ENCODE measurements at places on chromosomes 2 and 18.

GRCh38 chr2:156191527-156191926 is 141.0 kb downstream of the NR4A2 start:
- DNase-seq, result no peak

- no peak for DNase-seq
These were observed 1.0 kb upstream of the CUL3 start for GRCh38 chr2:224586127-224586695.

DNA sequence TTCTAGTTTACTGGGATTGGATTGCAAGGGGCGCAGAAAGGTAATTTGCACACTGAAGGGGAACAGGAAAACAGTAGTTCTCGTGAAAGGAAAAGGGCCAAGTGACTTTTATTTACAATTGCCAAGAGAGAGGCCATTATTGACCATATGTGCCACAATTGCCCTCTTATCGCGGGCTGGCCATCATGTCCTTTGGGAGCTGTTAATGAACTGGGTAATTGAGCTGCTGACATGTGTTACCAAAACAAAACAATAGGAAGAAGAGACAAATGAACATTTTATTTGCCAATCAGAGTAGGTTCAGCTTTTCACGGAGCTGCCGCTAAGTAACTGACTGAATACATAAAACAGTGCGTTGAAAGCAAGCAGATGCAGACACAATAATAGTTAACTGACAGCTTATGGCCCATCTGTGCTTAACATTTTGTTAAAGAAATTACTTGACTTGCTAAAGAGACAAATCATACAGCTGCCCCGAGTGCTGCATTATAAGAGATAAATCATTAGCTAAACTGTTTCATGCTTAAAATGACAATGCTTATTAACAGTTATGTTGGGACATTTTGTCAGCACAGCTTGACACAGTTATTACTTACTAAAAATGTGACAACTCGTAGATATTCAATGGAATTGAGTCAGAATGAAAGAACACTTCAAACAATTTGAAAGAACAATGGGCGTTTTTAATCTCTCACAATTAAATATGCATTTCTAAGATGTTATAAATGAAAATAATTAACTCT is 57.5 kb downstream of the PAX3 start:
- peak; percentile 68 for DNase-seq

GRCh38 chr2:109226622-109227021 is 97.6 kb downstream of the SH3RF3 start:
- no peak for DNase-seq

GRCh38 chr18:48855422-48856377 is 95.1 kb downstream of the SMAD7 start:
- DNase-seq, result no peak

- DNase-seq, result no peak
These were observed 36.5 kb upstream of the MLPH start for GRCh38 chr2:237450583-237450982.

DNA sequence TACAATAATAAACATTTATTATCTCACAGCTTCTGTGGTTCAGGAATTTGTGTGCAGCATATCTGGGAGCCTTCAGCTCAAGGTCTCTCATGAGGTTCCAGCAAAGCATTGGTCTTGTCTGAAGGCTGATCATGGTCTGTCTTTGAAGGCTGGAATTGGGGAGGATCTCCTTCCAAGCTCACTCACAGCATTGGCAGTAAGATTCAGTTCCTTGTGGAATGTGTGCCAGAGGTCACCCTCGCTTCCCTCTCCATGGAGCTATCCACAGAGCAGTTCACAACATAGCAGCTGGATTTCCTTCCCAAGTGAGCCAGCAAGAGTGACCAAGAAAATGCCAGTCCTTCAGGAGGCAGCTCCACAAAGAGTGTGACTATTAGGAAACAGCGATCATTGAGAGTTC is 202.2 kb upstream of the ST6GAL2 start:
- DNase-seq, result no peak

- no peak for DNase-seq
These were observed 678.9 kb upstream of the FANCL start for GRCh38 chr2:58920001-58920400.

DNA sequence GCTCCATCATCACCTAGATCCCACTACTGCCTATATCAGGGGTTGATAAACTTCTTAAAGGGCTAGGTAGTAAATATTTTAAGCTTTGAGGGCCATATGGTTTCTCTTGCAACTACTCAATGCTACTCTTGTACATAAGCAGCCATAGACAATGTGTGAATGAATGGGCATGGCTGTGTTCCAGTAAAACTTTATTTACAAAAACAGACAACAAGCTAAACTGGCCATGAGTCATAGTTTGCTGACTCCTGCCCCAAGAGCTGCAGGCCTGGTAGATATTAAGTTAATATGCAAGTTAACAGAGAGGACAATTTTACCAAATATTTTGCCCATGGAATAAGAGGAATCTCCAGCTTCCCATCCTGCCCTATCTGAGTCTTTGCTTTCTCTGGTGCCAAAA is 29.8 kb upstream of the MYO3B start:
- DNase-seq, result no peak

DNA sequence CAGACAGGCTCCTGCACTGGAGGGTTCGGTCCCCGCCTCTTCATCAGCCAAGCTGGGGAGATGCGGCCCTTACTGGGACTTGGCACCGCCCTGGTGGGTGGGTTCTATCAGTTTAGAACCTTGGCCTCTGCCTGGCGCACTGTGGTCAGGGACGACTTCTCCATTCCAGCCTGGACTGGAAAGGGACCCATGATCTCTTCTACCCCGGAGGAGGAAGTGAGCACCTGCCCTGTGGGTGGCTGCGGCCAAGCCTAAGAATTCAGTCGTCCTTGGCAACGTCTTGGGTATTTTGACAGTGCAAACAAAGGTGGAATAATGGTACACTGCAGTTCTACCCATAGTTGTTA is 106.9 kb upstream of the CD302 start:
- DNase-seq, result no peak

- no peak for DNase-seq
These were observed 12.4 kb upstream of the RPL31 start for GRCh38 chr2:100989666-100990065.

GRCh38 chr2:97728091-97728731 is 14.8 kb downstream of the ZAP70 start:
- no peak for DNase-seq

DNA sequence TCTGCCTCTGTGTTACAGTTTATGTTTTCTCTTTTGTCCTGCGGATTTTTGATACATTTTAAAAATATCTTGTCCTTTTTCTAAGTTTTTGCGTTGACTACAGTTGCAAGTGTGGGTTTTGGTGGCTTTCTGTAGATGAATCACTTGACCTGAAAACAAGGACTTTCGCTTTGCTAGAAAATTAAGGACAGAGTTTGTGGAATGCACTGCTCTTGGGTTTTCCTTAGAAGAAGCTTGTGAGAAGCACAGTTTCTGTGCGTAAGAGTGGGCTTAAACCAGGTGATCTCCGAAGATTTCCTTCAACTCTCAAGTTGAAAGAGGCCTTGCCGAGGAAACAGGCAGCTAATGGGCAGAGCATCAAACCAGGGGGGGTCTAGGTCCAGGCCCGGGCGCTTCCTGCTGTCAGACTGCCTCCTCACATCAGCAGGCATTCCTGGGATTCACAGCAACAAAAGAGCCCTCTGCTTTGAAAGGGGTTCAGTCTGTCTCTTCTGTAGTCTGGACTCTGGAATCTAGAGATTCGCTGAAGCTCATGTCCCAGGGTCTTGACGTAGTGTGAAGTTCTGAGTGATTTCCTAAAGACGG is 17.3 kb downstream of the NCK2 start:
- DNase-seq, result no peak

- no peak for DNase-seq
These were observed 252.4 kb downstream of the NDUFA10 start for GRCh38 chr2:239772721-239773120.

- DNase-seq, result no peak
These were observed 32.7 kb downstream of the ABI2 start for GRCh38 chr2:203360833-203361430.

- no peak for DNase-seq
These were observed 138.9 kb upstream of the NRP2 start for GRCh38 chr2:205543262-205543843.

GRCh38 chr2:147934881-147935620 is 85.5 kb downstream of the ORC4 start:
- no peak for DNase-seq

GRCh38 chr2:74815941-74816340 is 18.0 kb upstream of the HK2 start:
- DNase-seq, result no peak

DNA sequence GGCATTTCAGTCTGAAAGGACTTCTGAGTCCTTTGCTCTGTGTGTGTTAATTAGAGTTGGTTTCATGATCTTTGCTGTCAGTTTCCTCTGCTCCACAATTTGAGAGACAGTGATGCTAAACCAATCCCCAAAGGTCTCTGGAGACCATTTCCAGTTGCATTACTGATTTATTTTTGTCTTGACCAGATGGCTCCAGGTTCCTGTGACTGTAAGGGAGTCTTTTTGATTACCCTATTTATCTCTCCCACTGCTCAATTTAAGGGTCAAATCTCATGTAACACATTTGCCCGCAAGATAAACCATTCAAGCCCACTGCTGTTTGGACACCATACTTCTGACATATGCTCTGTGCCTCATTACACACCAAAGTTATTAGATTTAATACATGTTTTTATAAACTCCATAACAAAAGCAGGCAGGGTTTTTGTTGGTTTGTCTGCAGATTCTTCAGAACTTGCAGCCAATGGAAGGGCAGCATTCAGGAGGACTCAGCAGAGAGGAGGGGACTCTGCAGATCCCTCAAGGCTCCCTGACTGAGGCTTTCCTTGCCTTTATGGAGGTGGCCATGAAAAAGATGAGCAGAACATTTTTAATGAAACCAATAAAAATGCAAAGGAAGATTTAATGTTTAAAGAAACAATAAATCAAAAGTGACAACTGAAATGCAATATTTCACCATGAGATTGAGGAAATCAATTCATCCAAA is 889.3 kb upstream of the CELF4 start:
- no peak for DNase-seq

- no peak for DNase-seq
These were observed 273.6 kb upstream of the NCKAP5 start for GRCh38 chr2:133841900-133842299.

GRCh38 chr2:234135750-234136221 is 85.3 kb downstream of the SPP2 start:
- peak; percentile 36 for DNase-seq

DNA sequence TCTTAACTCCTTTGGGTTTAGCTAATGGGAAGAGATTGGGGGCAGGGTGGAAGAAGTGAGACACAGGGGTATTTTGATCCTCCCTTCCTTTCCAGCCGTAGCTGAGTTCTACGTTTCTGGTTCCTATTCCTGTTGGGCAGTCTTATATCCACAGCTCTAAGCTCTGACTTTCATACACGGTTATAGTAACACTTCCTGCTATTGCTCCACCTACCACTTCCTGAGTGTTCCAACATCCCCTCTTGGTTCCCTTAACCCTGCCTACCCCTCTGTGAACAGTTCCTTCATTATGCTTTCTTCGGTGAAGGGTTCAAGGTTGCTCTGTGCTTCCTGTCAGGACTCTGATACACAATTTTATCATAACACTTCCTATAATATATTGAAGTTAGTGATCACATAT is 205.1 kb downstream of the DNAH7 start:
- no peak for DNase-seq

GRCh38 chr2:24047703-24048033 is 477 bp upstream of the WDCP start:
- no peak for DNase-seq

GRCh38 chr18:32368991-32369390 is 101.7 kb downstream of the GAREM1 start:
- no peak for DNase-seq

GRCh38 chr2:33207151-33207740 is 260.5 kb downstream of the LTBP1 start:
- DNase-seq, result no peak

DNA sequence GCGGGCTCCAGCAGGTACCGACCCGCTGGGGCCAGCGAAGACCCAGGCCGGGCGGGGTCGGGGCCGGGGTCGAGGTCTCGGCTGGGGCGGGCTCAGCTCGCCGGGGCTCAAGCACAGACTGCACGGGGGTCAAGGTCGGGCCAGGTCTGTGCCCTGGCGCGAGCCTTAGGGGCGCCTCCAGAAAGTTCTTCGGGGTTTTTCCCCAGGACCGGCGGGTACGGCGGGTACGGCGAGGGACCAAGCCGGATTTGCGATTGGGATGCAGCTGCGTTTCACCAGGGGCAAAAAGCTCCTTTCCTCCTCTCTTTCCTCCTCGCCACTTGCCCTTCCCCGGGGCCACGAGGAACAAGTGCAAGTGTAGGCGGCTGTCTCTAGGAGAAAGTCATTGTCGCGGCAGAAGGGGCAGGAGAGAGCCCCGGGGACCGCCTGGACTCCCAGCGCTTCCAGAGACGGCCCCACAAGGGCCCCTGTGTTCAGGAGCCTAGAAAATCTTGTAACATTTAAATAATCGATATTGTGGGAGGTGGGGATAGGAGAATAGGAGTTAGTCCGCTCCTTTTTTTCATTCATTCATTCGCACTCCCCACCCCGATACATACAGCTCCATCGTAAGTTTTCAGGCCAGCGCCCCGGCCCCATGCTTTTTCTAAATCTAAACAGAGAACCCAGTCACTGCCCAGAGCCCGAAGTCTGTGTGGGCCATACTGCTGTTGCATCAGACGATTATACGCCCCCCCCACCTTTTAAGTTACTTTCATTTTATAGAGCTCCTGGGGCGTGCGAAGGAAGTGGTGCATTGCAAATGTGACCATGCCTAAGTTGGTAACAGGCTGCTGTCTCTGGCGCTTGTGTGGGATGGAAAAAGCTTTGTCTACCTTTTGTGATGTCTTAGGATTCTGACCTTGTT is 679 bp downstream of the PMAIP1 start:
- DNase-seq, result peak; percentile 41

DNA sequence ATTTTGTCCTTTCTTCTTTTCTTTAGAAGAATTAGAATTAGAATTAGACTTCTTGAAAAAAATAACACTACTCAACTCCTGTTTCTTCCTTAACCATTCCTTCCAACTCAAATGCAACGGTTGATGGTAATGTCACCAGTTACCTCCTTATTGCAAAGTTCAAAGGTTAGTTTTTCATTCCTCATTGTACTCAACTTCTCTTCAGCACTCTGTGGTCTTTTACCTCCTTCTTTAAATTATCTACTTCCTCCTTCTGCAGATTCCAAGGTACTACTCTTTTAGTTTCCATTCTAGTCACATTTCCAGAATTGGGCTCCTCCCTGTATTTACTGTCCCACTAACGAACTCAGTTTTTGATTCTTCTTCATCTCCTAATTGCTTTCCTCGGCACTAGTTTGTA is 700.7 kb downstream of the SATB2 start:
- no peak for DNase-seq

- no peak for DNase-seq
These were observed 43.2 kb upstream of the NEB start for GRCh38 chr2:151777487-151777886.

GRCh38 chr18:47149457-47150028 is 757 bp downstream of the HDHD2 start:
- no peak for DNase-seq

DNA sequence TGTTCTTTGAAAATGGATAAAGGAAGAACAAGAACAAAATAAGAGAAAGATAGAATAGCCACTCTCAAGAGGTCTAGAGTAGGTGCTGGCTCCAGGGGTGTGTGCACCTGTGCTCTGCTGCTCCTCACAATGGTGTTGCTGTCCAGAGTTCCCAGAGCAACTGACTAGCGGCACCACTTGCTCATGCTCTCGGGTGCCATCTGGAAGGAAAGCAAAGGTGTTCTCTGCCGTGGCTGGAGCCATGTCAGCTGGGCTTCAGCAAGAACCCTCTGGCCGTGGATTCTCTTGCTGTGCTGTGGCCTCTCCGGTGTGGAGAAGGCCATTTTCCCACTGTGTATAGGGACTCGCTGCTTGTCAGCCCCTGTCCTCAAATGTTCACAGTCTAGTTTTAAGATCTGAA is 114.6 kb upstream of the TEX51 start:
- no peak for DNase-seq
